ENCODE measurements at places on chromosomes 1 and 21.

DNA sequence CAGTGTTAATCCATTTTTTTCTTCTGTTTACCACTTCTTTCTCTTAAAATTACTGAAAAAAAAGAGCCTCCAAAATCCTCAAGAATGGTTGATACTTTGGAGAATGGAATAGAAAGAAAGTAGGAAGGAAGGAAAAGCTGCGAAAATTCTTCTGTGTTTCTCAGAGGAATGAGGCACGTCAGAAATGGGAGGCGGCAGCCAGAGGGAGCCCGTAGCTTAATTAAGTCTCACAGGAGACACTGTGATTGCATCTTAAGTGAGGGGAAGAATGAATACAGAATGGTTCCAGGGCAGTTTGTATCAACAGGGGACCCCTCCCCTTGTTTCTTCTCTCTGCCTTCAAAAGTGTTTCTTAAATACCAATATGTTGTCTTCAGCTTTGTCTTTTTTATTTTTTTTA lies 1099.5 kb downstream of the PLA2G4A start:
- DNase-seq = peak; percentile 29

DNA sequence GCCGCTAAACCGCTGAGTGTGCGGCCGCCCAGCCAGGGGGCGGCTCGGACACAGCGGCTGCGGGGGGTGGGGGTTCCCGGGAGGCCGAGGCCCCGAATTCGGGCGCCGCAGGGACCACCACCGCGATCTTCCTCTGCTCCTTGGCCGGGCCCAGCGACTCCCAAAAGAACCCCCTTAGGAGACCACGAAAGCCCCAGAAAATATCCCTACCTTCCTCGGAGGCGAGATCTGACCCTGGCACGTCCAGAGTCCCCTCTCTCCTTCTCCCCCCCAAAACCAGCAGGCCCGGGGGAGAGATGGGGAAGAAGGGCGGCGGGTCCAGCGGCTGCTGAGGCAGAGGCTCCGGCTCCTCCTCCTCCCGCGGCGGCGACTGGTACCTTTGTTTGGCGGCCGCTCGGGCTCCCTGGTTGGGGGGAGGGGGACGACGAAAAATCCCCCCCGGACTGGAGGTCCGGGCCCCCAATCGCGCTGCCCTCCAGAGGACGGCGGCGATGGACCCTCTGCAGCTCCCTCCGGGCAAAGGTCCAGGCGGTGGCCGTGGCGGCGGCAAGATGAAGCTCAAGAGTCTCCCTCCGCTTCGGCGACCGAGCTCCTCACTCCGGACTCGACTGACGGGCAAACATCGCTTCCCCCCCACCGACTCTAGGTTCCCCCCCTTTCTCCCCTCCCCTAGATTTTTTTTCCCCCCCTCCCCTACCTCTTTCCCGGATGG lies at the start of gene ARID4B:
Gene ARID4B, minus strand, starts transcription at position 621 of the 712 bp plus-strand sequence. CDS start 1,260 bp downstream, outside the sequence.
- DNase-seq = no peak

DNA sequence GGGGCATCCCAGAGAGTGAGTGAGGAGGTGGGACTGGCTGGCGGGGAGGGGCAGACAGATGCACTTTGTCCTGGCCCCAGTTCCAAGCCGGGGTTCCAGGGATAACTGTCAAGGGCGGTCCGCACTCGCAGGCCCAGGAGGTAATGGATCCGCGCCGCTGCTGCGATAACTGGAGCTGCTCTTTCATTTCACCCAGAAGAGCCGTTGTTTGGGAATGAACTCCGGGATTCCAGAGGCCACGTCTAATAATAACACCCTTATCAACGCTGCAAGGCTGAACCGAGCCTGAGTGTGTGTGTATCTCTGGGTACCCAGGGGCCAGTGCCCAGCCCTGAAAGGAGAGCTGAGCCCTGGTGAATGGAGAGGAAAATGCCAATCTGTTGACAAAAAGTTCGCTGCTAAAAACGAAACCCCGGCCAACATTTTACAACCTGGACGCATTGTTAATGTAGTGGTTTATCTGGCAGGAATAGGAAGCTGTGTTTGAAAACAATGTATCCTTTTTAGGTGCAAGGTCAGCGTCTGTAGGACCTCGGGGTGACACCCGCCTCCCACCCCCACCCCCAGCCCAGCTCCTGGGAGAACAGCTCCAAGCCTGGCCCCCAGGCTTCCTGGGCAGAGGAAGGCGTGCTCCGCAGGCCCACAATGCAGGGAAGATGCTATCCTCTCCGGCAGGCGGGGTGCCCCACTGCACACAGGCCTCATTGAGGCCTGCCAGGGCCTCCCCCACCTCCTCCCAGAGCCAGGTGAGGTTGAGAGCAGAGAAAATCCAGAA lies 119.7 kb downstream of the PROX1 start:
- DNase-seq = no peak

DNA sequence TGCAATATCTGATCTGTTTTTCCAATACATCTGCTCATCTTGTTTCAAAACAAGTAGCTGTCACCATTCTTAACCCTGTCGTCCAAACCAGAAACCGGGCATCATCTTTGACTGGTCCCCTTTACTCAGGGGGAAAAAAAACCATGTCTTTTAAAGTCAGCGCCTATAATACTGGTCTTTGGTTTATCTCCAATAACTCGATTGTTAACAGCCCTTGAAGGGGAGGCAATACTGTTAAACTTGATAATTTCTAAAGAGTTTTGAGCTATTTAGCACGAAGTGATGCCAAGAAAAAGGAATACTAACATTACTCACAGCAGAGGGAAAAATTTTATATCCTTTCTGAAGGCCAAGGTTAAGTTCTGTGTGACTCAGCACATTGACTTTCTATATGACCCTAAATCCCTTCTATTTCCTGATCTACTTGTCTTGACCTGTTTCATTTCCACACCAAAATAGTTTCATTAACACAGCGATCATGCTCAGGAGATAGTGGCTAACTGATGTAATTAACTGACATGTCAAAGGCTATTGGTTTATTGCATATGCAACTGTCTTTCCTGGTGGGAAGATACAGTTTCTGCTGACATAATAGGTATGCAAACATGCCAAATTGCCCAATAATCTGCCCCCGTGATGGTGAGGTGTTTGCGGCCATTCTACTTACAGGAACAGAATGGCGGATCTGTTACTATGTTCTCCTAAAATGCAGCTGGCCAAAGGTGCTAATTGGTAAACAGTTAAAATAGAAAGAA lies 59.1 kb downstream of the NFIA start:
- peak; percentile 27 for DNase-seq

- DNase-seq = peak; percentile 7
These were observed 13.8 kb downstream of the MIER1 start for GRCh38 chr1:66938613-66939012.

- DNase-seq = no peak
These were observed 14.4 kb upstream of the BARHL2 start for GRCh38 chr1:90731382-90732050.

Measured in HepG2 (cell line).